Caki2 (cell line): ENCODE measurements at places on chromosomes 11 and 22.

DNA sequence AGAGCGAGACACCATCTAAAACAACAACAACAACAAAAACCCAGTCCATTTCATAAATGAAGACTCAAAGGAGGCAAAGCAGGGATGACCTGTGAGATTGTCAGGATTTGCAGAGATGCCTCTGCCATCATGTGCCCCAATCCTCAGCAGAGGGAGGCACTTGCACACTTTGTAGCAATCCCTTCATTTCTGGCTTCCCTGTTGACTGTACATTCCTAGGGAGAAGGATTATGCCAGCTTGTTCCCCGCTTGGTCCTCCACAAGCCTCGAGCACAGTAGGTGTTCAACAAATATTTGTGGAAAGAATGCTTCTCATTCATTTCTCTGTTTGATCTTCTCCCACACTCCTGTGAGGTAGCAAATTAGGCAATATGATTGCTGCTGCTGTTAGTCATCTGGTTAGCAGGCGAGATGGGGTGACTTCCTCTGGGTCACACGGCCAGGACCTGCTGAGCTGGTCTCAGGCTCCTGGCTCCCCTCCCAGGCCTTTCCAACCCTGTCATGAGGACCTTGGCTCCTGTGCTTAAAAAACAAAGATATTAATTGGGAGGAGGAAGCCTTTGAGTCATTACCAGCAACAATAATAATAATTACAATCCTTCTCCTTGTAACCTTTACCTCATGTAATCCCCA lies 34.1 kb downstream of the LIF start:
- peak; percentile 97 for DNase-seq

GRCh38 chr11:103279821-103280220 lies 170.6 kb downstream of the DYNC2H1 start:
- peak; percentile 2 for DNase-seq

DNA sequence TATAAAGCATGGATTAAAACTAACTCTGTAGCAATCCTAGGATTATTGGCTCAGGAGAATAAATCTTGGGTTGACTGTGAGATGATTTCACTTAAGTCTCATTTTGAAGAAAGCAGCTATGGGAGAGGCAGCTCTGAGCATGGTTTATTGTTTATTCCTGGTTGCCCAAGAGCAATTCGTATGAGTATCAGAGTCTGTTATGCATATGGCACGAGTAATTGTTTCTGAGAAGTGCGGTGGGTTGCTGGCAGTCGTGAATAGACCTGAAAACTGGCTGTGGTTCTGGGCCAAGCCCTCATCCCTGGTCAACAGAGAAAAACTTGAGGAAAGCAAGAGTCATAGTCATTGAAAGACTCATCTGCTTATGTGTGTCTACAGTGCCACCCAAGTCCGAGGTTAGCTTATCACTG lies 26.8 kb downstream of the DIXDC1 start:
- no peak for DNase-seq

- DNase-seq = no peak
These were observed 791.7 kb downstream of the BRD1 start for GRCh38 chr22:49035818-49036457.

GRCh38 chr11:86692317-86692716 lies 19.9 kb upstream of the ME3 start:
- no peak for DNase-seq

DNA sequence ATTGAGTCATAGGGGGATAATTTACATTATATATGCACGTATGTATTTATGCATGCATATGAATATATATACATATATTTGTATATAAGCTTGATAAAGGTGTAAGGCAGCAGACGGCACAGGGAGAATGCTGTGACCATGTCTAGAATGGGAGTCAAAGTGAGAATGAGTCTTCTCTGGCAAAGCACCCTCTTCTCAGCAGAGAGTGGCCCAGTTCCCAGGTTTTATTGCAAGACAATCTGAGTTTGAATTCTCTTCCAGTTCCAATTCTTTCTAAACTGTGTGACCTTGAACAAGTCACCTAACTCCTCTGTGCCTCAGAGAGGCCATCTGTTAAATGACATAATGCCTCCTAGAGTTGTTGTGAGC lies 13.8 kb downstream of the EHF start:
- no peak for DNase-seq

DNA sequence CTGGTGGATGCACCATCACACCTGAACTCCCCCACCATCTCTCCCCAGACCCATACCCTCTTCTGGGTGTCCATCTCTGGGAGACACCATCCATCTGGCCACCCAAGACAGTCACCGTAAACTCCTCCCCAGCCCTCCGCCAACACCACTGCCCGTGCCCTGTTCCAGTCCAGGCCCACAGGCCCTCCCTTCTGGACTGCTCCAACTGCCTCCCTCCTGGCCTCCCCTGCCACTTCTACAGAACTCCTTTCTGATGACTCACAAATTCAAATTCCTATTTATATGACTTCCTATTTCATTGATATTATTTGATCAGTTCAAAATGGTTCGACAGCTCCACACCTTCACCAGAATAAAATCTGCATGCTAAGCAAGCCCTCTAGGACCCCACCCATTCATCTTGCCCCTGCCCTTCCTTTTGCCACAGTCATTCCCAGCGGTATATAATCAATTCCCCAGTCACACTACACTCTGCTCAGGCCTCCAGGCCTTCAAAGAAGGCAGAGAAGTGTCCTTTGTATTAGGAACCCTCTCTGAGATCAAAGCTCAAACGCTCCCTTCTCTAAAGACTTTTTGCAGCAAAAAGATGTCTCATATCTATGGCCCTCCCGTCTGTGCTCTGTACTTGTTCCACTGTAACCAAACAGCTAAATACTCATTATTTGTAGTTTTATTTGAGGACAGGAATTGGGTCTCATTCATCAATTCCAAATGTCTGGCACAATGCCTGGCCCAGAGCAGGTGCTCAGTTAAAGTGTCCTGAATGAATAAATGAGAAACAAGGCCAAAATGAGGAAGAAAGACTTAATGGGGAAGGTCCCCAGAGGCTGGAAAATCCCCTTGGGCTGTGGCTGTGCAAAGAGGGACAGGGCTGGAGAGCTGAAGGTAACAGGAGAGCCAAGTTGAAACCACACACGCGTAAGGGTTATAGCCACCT lies 29.0 kb downstream of the MYH9 start:
- no peak for DNase-seq

GRCh38 chr11:78200553-78200952 lies 11.8 kb downstream of the USP35 start:
- DNase-seq = no peak
